ENCODE measurements at places on chromosomes 4 and X.

DNA sequence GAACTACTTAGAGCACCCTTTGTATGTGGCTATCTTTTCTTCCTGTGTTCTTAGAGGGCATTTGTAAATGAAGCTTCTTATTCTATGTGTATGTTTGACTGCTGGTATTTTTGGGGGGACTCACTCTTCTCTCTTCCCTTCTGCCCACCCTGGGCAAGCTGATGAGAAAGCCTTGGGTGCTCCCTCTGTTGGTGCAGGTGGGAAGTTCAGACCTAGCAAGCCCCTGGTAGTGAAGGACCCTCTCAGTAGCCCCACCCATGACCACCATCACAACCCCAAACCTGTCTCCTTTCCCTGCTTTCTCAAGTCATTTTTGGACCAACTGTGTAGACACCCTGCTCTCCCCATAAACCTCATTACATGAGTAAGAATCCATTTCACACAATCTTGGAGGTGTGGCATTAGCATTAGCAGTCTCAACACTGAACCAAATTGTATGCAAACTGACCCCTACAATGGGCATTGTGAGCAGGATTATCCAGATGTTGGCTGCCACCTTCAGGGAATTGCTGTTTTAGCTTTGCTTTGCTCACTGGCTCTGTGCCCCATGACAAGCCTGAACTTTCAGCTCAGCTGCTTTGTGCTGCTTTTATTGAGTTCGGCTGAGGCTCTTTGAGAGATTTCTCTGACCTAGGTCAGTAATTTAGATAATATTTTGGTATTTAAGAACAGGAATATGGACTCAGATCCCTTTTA, 27.9 kb downstream of the TRIM61 start:
- no peak for DNase-seq

DNA sequence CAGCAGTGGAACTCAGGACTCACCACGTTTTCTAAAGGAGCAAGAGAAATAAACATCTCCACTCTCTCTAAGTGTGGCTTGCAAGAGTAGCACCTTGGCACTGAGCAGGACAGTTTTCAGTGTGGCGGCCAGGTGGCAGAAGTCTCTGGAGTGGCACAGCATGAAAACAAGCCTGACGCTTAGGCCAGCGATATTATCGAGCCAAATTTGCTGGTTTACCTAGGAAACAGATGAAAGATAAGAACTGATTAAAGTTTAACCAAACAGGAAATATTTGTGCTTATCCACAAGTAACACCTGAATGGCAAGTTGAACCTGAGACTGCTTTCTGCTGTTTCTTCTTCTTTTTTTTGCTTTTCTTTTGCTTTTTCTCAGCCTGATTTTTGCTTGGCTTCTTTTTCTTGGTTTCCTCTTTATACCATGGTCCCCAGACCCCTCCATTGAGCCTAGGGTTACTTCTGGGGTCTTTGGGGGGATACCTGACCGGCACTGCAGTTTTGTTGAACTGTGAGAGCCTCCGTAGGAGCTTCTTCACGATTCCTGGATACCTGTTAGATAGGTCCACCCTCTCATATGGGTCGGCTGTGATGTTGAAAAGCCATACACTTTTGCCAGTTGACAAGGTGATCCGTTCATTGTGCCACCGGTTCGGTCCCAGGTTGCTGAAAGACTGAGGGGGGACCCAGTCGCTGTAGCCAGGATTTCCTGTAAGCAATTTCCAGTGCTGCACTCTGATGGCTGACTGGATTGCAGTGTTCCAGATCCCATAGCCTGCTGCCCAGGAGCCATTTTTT, 77.3 kb downstream of the ARSJ start:
- DNase-seq: no peak

GRCh38 chr4:86497980-86498862, 95.9 kb upstream of the PTPN13 start:
- DNase-seq: no peak

DNA sequence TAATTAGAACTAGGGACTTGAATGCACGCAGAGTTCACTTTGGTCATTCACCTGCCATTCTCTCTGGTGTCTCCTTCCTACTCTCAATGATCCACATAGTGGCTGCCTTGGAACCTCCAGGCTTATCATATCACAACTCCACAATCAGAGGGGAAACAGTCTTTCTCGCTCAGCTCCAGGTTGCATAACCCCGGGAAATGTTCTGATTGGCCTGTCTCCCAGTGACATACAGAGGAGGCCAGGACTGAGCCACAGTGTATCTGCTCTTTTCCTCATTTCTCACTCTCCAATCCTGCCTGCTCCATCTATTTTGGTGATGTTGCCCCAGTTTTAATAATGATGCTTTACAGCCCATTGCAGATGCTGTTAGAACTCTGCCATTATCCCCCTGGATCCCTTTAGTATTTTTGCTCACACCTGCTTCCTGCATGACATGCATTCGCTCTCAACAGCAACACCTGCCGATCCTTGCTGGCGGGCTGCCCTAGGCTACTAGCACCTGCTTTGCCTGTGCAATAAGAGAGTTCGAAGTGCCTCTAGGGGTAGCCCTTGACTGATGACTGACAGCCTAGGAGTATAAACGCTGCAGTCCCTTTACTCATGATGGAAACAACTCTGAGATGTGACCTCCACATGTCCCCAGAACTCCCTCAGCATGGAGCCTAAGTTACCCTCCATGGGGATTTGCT, 211.3 kb upstream of the RPS6KA3 start:
- no peak for DNase-seq

DNA sequence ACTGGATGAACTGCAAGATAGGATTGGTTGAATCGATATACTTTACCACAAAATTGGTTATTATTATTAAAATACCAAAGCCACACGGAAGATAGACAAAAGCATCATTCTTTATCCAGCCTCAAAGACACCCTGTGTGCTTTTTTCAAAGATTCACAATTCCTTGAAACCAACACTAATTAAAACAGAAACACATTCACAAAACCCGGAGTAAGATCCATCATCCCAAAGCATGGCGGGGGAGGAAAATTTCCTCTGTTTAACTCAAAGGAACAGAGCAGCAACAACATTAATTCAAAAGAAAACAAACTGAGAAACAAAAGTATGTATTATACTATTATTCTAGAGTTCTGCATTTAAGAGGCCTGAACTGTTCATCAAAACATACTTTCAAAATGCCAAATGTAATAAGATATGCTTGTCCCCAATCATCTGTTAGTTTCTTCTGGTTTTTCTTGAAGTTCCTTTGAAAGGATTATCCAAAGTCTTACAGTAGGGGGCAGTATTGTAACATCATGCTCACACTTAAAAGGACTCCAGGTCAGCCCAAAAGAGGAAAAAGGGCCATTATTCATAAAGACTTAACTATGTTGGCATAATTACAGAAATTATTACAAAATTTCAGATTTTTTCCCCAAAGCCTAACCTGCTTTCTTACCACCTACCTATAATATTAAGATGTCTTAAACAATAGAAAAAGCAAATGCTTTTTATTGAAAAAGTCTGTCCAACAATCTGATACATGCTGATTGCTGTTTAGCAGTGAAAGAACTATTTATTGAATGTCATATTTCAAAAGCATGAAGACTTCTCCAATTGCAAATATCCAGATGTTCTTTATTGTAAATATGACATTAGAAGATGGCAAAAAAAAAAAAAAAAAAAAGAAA, 168.7 kb downstream of the SCFD2 start:
- DNase-seq: no peak

DNA sequence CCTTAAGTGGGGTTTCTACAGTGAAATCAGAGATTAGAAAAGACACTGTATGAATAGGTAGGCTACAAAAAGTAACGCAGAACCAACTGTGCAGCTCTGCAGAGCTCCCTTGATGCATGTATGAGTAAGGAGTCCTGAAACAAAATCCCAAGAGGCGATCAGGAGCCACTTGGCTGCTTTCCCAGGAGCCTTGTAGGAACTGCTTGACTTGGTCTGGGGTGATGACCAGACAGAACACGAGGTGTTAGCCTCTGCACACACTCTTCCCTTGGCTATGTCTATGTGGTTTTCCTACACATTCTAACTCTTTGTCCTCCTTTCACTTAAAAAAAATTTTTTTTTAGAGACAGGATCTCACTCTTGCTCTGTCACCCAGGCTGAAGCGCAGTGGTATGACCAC, 22.8 kb upstream of the AP1S2 start:
- no peak for DNase-seq

- no peak for DNase-seq
Observed at GRCh38 chr4:124851741-124852140, 139.2 kb upstream of the ANKRD50 start.

GRCh38 chr4:105350859-105351490, 122.9 kb downstream of the PPA2 start:
- no peak for DNase-seq

- DNase-seq: no peak
Observed at GRCh38 chrX:11113731-11114130, 2.6 kb downstream of the HCCS start.

DNA sequence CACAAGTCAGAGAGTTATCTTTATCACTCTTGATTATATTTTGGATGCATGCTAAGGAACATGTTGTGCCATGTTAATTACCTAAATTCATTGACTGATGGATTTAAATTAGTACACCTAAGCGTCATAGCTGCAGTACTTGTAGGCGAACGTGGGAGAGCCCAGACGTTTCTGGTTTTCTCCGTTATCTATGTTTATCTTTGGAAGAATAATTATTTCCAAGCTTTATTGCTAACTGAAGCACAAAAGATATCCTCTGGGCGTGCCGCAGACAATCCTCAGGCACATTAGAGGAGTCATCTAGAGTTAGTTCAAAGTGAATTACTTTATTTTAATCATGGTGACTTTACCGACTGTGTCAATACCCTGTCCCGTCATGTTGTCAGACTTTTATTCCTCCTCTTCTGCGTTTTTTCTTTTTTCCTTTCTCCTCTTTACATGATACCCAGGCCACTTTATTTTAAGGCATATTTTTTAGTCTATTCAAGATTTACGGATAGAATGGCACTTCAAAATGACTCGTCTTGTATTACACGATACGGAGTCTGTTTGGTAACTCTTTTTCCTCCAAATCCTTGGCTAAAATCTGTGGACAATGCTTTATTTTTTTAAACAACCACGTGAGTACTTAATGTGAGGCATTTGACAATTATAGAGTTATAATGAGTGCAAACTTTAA, 632.0 kb upstream of the TENM3 start:
- no peak for DNase-seq

- no peak for DNase-seq
Observed at GRCh38 chr4:169664615-169665014, 44.2 kb downstream of the CLCN3 start.

- no peak for DNase-seq
Observed at GRCh38 chrX:43655151-43656004, 721 bp upstream of the MAOA start.

DNA sequence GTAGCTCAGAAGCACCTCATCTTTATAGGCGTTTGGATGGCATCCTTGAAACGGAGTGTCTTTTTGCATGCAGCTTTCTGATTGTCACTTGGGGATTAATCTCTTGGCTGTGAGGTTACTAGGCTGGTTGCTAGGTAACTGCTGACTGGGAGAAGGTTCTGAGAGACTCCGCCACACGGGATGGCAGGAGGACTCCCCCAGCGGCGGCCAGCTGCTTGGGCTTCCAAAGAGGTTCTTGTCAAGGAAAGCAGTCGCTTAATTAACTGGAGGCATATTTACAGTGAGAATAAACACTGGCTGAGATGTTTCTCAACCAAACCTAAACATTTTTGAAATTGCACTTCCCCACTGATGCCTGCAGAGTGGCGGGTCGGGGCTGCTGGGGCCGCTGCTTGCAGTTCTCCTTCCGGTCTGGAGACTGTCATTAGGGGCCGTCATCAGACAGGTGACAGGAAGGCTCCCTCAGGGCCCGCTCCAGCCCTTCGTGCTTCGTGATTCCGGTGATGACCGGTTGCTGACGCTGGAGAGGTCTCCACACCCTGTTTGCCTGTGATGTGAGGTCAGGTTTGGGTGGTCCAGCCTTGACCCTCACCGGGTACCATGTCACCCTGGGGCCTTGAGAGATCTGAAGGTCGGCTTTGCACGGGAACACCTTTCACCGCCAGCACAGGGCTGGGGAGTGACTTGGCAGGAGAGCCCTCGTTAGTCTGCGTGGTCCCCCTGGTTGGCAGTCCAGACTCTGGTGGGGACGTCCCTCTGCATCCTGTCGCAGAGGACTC, 9.1 kb downstream of the NSG1 start:
- no peak for DNase-seq

- no peak for DNase-seq
Observed at GRCh38 chrX:22078117-22078516, 46.0 kb downstream of the PHEX start.

- no peak for DNase-seq
Observed at GRCh38 chr4:142222127-142222526, 585.7 kb downstream of the IL15 start.

DNA sequence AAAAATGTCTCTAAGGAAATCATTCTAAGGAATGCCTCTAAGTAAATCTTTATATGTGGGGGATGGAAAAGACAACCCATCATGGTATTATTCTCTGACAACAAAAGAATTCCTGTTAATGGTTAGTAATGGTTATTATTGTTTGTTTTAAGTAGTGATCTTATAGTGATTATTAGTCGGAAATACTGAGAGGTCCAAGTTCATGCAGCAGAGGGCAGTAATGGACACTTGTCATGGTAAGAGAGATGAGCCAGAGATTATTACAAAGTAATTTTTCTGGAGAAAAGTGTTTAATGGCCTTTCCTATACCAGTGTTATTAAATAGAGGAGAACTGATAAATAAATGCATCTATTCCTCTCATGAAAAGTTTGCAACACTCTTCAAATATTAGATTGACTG, 8.1 kb upstream of the DKK2 start:
- no peak for DNase-seq

GRCh38 chrX:1727531-1728027, 112.7 kb downstream of the ASMT start:
- no peak for DNase-seq
